ENCODE measurements at places on chromosomes 16 and 17.
A peak's percentile ranks its signal among the peaks of the same experiment; 100 is the strongest.

DNA sequence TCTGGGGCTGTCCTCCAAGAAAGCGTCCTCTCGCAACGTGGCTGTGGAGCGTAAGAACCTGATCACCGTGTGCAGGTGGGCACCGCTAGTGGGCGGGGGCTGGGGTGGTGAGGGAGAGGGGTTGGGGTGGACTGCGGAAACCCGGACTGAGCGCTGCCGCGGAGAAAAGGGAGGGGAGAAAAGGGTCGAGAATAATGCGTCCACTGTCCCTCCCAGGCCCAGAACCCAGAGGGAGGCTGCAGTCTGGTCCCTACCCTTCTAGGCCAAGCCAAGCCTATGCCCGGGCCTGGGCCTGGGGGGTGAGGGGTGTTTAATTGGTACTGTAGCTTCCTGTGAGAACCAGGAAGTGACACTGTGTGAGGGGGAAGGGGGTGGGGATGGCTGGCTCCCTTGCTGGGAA, 464 bp downstream of the RUNDC3A start:
- no peak for DNase-seq

DNA sequence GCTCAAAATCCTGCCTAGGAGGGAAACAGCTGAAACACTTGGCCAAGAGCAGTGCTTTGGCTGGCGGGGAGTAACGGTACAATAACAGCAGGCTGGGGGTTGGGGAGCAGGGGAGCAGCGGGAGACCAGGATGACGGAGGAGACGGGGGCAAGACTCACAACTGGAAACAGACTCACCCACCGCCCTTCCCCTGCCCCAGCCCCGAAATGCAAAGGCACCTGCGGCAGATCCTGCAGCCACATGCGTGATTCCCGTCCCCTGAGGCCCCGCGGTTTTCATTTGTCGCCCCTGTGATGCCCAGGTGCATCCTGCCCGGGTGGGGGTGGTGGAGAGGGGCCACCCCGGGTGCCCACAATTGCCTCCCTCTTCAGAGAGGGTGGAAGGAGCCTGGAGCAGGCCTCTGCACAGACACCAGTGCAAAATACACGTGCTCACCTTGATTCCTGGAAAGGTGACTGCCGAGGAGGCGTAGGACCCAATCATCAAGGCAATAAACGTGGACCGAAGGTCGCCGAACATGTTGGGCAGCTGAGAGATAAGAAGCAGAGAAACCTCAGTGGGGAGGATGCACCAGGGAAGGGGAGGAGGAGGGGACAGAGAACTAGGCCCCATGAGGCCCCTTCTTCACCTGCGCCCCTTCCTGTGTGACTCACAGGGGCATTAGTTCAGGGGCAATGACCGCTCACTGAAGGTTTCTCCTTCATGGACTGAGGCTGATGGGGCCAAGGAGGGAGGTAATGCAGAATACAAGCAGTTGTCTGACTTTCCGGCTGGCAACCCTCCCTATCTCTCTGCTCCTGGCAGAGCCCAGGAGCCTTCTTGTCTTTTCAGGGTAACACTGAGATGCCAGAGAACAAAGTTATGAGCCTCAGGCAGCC, 30.4 kb upstream of the PITPNA start:
- DNase-seq = no peak

DNA sequence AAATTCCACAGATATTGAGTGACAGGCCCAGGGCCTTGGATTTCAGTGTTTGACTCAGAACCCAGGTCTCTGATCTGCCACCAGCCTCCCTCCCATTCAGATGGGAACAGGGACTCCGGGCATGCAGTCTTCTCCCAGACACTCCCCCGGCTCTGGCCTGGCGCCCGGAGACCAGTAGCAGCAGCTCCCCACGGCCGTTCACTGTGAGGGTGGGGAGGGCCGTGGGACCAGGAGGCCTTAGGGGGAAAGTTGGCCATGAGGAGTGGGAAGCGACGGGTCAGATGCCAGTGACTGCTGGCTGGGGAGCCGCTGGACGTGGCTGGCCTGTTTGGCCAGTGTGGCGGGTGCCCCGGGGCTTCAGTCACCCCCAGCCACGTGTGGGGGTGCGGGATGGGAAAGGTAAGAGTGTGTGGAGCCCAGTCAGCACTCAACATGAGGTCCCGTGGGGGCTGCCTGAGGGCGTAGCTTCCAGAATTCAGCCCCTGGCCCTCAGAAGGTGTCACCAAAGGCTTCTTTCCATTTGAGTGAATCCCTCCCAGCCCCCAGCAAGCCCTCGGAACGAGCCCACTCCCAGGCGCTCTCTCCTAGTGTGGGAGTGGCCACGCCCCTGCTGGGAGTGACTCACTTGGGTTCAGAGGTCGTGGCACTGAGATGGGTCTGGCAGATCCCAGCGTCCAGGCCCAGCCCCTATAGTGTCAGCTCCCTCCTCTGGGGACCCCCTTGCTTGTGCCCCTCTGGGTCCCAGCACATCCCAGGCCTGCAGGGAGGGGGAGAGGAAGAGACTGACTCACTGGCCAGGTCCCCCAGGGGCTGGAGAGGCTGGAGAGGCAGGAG, 309.4 kb downstream of the SEC14L1 start:
- peak; percentile 79 for DNase-seq

GRCh38 chr17:16415031-16415924, at the start of gene TRPV2:
Gene TRPV2 (plus strand): TSS chr17:16415571. CDS start chr17:16417669, 2,098 bp downstream.
- DNase-seq = peak; percentile 52

GRCh38 chr16:72210555-72210954, 38.6 kb upstream of the PMFBP1 start:
- DNase-seq = no peak

GRCh38 chr17:14581186-14581830, 280.4 kb downstream of the HS3ST3B1 start:
- no peak for DNase-seq

DNA sequence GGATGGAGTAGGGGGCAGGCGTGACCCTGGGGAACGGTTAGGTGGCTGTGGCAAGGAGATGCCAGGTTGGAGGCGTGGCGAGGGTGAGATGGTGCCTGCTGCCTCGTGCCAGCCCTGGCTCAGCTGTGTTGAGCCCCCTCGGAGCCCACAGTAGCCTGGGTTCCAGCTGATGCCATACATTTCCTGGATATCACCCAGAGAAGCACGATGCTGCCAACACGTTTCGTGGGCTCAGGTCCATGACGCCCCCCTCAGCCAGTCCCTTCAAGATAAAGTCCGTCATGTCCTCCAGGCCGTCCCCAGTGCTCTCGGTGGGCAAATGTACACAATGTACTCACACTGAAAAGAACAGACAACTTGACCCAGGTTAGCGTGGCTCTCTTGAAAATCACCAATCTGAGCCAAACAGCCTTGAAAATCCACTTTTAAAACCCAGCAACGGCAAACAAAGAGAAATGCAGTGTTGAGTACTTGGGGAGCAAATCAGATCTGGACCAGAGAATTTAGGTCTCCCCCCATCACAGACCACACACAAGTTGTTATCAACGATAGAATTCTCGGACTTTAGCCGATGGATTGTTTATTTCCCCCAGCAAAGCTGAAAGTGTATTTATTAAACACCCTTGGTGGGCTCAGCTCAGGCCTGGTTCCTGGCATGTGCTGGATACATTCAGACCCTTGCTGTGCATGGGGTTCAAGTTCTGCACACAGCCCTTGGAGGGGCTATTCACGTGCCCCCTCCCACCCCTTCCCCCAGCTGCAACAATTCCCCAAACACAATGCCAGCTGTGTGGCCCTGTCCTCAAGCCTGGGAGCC, 102.8 kb upstream of the PLCG2 start:
- no peak for DNase-seq

- DNase-seq = no peak
Observed at GRCh38 chr16:89311636-89312035, 94.1 kb downstream of the ZNF778 start.

- DNase-seq = no peak
Observed at GRCh38 chr17:27207073-27207513, 86.8 kb upstream of the WSB1 start.

DNA sequence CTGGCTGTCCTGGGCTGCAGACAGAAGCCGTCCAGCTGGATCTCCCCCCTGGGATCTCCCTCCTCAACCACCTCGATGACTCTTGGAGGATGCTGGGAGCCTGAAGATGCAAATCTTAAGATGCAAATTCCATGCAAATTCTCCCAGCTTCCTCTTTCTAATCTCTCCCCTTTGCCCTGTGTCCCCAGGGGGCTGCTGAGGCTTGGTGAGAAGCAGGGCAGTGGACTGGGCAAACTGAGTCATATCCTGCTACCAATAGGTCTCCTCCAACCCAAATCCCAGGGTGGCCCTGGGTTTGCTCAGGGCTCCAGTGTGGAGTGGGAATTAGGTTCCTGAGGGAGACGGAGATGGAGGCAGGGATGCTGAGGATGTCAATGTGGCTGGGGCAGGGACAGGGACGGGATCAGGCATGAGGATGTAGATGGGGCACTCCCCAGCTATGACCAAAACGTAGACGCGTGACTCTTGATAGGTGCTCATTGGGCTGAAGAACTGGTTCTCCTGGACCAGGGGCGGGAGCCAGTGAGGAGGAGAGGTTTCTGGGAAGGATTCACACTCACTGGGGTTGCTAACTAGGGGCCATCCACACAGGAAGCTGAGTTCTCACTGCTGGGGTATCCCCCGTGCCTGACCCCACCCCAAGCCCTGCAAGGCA, 3.6 kb upstream of the ALOX12B start:
- DNase-seq = no peak

DNA sequence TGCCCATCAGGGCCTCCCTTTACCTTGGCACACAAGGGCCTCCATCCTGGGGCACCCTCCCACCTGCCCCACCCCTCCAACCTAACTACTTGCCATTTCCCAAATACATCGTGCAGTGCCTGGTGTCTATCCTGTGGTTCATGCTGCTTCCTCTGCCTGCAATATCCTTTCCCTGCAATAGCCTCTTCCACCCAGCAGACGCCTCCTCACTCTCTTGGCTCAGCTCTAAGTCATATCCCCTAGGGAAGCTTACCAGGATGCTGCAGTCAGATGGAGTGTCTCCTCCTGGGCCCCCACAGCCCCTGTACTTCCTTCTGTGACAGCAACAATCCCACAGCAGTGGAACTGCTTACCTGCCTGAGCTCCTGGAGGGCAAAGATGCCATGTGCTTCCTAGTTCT, 36.7 kb downstream of the CCDC182 start:
- no peak for DNase-seq

DNA sequence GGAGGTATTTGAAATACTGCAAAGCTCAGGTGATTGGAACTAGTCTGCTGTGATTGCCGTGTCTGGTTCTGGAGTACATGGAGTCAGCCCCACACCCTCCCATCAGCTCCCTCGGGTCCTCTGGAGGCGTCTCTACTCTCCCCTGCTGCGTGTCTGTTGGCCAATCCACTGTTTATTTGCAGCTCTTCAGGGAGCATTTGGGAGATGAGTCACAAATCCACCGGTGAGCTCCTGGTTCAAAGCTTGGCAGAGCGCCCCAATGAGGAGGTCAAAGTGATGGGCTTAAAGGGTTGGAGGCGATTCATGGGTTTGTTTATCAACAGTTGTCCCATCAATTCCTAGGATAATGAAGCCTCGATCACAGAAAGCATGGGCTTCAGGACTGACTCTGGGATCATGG, 14.6 kb downstream of the CALB2 start:
- DNase-seq = no peak

DNA sequence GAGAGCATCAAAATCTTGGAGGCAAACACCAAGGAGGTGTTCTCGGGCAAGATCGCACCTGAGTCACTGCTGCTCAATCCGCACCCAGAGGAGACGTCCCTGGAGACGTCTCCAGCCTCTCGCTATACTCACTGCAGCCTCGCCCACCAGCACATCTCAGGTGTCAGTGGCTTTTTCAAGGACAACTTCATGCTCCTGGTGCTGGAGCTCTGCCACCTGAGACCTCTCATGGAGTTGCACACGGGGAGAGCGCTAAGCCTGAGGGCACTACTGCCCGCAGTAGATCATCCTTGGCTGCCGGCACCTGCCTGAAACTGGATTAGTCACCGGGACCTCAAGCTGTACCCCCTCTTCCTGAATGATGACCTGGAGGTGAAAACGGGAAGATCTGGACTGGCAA, 2.6 kb upstream of the MBTPS1 start:
- DNase-seq = no peak

DNA sequence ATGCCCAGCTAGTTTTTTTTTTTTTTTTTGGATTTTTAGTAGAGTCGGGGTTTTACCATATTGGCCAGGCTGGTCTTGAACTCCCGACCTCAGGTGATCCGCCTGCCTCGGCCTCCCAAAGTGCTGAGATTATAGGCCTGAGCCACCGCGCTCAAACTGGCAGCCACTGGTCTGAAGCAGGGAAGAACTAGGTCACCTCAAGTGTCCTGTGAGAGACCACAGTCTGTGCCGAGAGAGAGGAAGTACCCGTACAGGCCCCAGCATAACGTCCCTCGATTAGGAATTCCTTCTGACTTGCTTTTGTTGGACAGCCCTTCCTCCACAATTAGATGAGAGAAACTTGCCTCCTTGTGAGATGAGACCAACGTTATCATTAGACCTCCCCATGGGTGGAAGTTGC, 13.7 kb upstream of the CD300E start:
- DNase-seq = no peak

DNA sequence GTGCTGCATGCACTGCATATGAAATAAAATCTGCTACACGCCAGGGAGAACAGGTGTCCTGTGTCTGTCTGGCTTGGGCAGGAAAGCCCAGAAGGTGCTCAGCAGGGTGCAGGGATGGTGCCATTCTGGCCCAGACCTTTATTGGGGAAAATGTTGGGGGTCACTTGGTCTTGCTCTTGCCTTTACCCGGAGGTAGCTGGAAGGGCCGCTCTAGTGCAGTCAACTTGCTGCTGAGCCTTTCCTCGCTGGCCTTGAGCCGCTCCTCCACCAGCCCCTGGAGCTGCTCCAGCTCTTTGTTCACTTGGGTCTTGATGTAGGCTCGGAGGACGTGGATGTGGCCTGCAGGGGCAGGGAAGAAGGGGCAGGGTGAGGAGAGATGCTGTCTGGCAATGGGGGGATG, 4.5 kb downstream of the CFAP119 start:
- no peak for DNase-seq

DNA sequence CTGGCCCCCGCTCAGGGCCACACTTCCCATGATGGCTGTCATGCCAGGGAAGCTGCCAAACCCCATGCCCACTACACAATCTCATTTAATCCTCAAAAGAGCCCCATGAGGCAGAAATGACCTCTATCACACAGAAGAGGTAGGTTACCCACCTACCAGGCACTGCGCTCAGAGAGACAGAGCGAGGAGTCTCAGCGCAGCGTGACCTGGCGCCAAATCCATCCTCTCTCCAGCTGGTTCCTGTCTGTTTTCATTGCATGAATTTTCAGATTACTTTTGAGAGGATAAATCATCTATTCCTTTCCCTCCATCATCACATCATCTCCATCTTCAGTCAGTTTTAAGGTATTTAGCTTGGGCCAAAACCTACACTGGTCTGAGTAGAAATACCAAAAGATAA, 101.5 kb upstream of the DNAH17 start:
- DNase-seq = no peak

- DNase-seq = no peak
Observed at GRCh38 chr16:81519301-81520150, 74.9 kb downstream of the CMIP start.

- DNase-seq = no peak
Observed at GRCh38 chr17:71922439-71922838, 198.4 kb upstream of the SOX9 start.

Measured in stimulated activated CD4-positive, alpha-beta T cell treated with anti-CD3 and anti-CD28 coated beads, Interleukin-4, amount 100 ng/mL, for 24 hours (primary cell).